ENCODE measurements at places on chromosomes 1 and 21. TPM values are rescaled to one million over a fixed set of nuclear protein-coding genes. Genes with fewer than 3 reads are reported as not detected.

GRCh38 chr1:208604295-208604694 is 360.1 kb upstream of the PLXNA2 start:
- DNase-seq = no peak

GRCh38 chr1:211415700-211416099 is 76.3 kb downstream of the RD3 start:
- no peak for DNase-seq

TSPEAR gene
- total RNA-seq = 0.09 TPM

DNA sequence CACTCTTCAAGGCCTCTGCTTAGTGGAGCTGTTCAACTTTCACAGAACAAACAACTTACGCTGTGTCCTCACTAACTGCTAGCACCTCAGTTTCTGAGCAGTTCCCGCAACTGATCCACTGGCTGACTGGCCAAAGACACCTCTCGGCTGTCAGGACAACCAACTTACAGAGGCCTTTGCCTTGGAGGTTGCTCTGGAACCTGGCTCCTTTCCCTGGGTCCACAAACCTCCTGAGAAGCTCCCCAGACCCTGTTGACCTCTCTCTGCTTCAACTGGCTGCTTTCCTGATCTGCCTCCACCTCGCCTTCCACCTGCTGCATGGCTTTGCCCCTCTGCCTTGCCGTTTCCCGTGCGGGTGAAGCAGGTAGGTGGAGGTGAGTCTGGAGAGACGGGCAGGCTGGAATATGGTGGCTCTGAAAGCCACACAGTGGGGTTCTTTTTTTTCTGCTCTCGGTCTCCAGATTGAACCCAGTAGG is 13.0 kb downstream of the BTBD19 start:
- DNase-seq = no peak

GRCh38 chr1:201649761-201650622 is 111.1 kb downstream of the NAV1 start:
- peak; percentile 35 for DNase-seq

CYP4A22 gene
- total RNA-seq = 0.27 TPM

LEFTY2 gene
- 0.09 TPM for total RNA-seq

TAL1 gene
- 2.7 TPM for total RNA-seq

PPM1J gene
- 1.00 TPM for total RNA-seq

CDC20 gene
- 14.2 TPM for total RNA-seq

SPRR2E gene
- total RNA-seq = not detected

SIK1 gene
- 2.1 TPM for total RNA-seq

DNA sequence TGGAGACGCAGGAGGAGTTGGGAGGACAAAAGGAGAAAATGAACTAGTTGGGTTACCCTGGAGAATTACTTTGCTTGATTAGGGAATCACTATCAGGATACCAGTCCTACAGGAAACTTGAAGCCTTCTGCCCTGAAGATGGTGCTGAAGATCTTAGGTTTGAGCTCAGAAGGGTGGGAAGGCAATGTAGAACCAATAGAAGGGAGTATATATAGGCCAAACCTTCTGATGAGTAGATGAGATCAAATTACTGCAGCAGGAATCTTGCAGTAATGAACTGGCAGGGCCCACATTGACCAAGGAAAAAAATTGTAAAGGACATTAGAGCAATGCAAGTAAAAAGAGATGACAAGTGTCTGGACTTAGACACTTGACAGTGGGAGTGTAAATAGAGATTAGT is 116.3 kb upstream of the CACYBP start:
- peak; percentile 18 for DNase-seq

TMEM125 gene
- total RNA-seq = 1.3 TPM

RGS4 gene
- 9.5 TPM for total RNA-seq

DNA sequence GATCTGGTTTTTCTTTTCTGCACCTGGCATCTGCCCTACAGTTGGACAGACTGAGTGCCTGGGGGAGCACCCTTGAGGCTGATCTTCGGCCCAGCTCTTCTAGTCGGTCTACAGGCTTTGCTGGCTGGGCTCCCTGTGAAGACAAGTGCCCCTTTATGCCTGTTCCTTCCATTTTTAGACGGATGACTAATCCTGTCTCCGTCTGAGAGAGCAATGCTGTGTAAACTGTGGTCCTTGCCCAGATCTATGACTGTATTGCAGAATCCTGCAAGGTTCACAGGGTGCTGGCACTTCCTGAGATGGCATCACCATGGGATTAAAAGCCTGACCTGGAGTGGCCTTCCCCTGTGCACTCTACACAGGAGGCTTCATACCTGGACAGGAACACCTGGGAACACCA is 47.6 kb upstream of the SAMD13 start:
- DNase-seq = peak; percentile 5

PLA2G4A gene
- 3.3 TPM for total RNA-seq

GRCh38 chr1:200438911-200439310 is 29.1 kb upstream of the ZNF281 start:
- no peak for DNase-seq

GRCh38 chr1:198024782-198025181 is 107.6 kb downstream of the LHX9 start:
- no peak for DNase-seq

- no peak for DNase-seq
These were observed 37.0 kb downstream of the MIA3 start for GRCh38 chr1:222654849-222655248.

DNA sequence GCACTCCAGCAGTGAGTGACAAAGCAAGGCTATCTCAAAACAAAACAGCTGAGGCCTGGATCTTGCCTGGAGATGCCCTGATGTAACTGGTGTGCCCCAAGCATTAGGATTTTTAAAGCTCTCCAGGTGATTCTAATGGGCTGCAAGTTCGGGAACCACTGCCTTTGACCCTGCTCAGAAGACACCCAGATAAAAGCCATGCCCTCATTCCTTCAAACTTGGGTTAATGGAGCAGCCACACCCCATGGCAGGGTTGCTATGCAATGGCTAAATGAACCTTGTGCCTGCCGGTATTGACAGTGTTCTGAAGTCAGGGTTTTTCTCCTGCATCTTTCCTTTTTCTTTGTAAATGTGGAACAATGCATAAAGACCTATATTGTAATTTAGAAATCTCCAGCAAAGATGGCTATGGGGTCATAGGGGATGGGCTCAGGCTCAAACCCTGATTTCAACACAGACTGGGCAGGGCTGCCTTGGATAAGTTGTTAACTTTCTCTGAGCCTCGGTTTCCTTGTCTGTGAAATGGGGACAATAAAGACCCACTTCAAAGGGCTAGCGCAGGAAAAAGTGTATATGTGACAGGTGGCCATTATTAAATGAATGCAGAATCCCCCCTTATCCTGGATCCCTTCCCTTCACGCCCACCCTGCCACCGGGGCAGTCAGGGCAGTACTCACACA is 453 bp downstream of the TFF3 start:
- DNase-seq = no peak

DNA sequence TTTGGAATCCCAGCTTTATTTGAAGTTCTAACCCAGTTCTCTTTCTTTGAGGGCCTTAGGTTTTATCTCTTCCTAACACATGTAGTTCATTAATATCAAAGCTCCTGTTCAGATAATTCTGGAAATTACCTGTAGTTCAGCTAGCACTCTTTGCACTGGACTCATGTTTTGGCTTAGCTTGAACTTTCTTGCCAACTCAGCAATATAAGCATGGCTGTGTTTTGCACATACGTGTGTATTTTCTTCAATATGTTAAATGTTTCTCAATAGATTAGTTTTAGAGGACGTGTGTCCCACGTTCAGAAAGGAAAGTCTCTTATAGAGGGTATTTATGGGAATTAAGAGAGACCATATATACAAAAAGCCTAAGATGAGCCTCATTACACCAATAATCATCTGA is 271.8 kb upstream of the USP25 start:
- DNase-seq = no peak

Measured in cerebellum (tissue), 4 donors.